Cerebellar nuclear complex (tissue), 1 donor: ENCODE measurements at places on chromosomes 13 and 19.

GRCh38 chr19:39507715-39508364 is 7.1 kb upstream of the SELENOV start:
- DNase-seq = no peak

DNA sequence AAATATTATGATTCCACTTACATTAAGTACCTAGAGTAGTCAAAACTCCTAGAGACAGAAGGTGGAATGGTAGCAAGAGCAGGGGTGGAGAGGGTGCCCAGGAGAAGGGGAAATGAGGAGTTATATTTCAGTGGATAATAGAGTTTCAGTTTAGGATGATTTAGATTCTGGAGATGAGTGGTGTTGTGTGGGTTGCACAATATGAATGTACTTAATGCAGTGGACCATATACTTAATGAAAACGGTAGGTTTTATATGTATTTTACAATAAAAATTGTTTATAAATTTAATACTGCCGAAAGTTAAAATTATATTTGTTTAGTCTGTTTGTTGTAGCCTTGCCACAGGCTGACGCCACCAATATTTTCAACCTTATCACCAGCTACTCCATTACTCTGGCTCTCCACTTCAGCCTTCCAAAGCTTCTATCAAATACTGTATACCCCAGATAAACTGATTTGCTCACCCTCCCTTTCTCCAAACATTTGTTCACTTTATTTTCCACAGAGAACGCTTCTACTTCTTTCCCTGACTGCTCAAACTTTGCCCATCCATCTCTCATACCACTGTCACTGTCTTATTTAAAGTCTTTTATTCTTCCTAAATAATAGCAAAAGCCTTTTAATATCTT is 1.4 kb upstream of the RBM26 start:
- no peak for DNase-seq

GRCh38 chr13:43652760-43653159 is 134.0 kb downstream of the ENOX1 start:
- no peak for DNase-seq

DNA sequence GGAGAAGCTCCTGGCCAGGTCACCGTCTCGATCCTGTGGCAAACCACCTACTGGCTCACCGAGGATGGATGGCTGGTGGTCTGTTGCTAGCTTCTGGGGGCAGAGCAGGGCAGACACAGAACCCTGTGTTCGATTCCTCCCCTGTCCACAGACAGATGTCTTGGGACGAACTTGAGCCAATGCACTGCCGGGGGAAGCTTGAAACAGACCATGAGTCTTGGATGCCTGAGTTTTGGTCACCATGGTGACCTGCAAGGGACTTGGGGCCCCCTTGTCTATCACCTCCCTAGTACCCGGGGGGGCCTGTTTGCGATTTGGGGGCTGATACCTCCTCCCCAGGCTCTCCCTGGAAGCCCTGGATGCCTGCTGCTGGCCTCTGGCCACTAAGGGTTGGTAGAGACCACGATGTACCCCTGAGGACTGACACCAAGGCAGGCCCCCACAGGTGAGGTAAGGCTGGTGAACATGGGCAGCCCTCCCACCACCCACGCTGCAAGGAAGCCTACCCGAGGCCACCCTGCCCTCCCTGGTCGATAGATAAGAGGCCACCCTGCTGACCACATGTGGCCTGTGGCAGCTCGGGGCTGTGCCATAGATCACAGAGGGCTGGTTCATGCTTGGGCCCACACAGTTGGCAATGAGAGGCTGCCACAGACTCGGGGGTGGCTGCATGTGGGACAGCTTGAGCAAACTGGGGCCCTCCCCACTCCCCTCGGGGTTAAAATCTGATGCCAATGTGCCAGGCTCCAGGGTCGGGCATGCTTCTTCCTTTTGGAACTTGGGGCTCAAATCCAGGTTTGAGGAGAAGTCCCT is 10.7 kb downstream of the IQCN start:
- no peak for DNase-seq

DNA sequence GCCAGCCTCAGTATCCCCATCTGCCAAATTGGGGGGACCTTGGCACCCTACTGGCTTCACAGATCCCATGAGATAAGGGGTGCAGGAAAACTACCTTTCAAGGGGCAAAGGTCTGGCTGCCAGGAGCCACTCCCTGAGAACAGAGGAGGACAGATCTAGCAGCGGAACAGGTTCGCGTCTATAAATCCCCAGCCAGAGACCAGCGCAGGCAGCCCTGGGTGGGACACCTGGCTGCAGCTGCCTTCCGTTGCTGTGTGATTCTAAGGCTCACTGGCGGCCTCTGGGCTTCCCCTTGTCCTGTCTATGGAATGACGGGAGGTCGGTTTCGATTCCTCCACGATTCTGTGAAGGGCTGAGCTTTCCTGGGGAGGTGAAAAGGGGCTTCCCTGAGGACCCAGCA is 7.3 kb downstream of the RELB start:
- no peak for DNase-seq

- no peak for DNase-seq
These were observed 9.7 kb upstream of the GPR18 start for GRCh38 chr13:99267927-99268326.

DNA sequence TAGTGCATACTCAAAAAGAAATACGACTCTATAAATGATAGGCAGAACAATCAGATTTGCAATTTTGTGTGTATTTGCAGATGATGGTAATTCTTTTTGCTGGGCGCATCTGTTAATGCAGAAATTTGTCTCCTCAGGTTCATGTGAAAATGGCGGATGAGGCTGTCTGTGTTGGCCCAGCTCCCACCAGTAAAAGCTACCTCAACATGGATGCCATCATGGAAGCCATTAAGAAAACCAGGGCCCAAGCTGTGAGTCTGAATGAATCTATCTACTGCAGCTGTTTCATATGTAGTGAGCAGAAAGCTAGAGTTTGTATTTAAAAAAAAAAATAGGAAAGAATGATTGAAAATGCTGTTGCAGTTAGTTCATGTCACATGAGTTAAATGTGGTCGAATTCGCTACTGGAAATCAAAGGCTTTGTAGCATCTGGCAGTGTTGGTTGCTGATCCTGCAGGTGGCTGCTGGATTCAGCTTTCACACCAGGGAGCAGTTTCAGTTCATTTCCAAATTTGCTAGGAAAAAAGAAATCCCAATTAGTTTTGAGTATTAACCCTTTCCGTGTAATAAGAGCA is 66.0 kb downstream of the PCCA start:
- no peak for DNase-seq

- DNase-seq = peak; percentile 5
These were observed 18.1 kb downstream of the DHRS12 start for GRCh38 chr13:51785712-51786424.

- DNase-seq = no peak
These were observed 46.4 kb downstream of the N4BP2L1 start for GRCh38 chr13:32381539-32381938.

DNA sequence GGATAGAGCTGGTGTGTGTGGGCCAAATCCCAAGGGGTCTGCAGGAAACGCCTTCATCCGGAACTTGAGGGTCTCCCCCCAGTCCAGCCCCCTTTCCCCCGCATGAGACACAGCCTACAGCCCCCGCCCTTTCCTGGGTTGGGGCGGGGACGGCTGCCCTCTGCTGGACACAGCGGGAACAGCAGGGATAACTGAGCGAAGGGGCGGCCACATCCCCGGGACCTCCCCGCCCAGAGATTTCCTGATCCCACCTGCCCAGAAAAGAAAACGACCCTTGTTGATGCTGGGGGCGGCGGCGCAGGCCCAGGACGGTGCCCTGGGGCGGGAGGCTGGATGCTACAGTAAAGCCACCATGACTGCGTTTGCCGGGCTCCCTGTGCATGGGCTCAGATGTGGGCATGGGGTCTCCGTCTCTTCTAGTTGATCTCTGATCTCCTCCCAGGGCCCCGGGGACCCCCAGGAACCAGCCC is 14.2 kb downstream of the ONECUT3 start:
- no peak for DNase-seq

DNA sequence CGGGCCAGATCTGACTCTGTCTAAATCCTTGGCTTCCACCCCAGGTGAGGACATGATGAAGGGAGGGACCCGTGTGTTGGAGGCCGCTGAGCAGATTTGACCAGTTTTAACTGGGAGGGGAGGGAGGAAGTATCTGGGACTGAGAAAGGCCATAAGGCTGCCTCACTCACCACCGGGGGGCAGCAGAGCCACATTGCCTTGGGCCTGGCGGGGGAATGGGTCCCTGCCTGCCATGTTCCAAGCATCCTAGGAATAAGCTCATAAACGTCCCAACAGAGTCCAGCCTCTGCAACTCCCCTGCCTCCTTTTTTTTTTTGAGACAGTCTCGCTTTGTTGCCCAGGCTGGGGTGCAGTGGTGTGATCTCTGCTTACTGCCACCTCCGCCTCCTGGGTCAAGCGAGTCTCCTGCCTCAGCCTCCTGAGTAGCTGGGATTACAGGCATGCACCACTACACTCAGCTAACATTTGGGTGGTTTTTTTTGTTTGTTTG is 15.5 kb downstream of the MAST3 start:
- DNase-seq = peak; percentile 42

- DNase-seq = no peak
These were observed 17.3 kb upstream of the ERCC1 start for GRCh38 chr19:45440873-45441654.

DNA sequence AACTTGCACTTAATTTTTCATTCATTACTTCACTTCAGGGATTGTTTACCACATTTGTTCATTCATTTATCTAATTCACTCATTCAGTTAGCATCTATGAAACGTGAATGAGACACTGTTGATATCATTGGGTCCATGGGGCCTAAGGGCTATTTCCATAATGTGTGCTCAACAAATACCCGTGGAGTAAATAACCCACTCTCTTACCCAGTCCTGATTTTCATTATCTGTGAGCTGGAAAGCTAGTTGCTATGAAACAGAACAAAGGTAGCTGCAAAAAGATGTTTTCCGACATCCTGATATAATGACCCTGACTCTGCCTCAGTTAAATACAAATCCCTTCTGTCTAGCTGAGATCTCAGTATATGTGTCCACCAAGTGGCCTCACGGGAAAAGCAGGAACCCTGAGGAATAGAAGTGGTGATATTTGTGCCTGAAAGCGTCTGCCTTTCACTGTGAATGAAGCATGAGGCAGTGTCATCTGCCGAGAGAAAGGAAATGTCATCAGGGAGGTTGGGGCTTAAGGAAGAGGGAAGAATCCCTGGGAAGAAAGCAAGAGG is 63.8 kb downstream of the SERTM1 start:
- DNase-seq = no peak

- DNase-seq = peak; percentile 43
These were observed 62.6 kb downstream of the KDM4B start for GRCh38 chr19:5031231-5032100.

- DNase-seq = no peak
These were observed 38.4 kb downstream of the BRD4 start for GRCh38 chr19:15293781-15294491.

GRCh38 chr13:75881109-75881775 is 245.1 kb downstream of the LMO7 start:
- no peak for DNase-seq

DNA sequence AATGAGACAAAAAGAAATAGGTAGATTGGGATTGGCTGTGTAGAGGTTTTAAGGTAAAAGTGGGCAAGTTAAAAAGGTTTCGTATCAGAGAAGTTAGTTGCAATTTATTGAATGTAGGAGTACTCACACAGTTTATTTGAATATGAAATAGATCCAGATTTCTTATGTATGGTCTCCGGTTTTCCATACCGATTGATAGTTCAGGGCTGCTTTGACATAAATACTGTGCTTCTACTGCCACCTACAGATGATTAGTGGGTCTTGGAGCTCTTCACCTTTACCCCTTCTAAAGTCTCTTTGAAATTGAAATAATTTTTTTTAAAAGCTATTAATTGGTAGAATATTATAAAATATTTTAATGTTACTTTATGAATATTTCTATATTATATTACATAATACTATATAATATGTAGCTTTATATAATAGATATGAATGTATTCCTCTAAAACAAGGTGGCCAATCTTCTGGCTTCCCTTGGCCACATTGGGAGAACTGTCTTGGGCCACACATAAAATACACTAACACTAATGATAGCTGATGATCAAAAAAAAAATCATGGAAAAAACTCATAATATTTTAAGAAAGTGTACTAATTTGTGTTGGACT is 7.7 kb upstream of the GPR18 start:
- DNase-seq = no peak

- DNase-seq = peak; percentile 85
These were observed 113.5 kb upstream of the PABPC3 start for GRCh38 chr13:24982333-24982999.

GRCh38 chr13:27549406-27549981 is 70.8 kb downstream of the LNX2 start:
- DNase-seq = no peak

GRCh38 chr19:292281-292884 is 1.2 kb upstream of the PLPP2 start:
- DNase-seq = no peak

GRCh38 chr13:57409656-57410055 is 221.9 kb upstream of the PCDH17 start:
- DNase-seq = no peak

DNA sequence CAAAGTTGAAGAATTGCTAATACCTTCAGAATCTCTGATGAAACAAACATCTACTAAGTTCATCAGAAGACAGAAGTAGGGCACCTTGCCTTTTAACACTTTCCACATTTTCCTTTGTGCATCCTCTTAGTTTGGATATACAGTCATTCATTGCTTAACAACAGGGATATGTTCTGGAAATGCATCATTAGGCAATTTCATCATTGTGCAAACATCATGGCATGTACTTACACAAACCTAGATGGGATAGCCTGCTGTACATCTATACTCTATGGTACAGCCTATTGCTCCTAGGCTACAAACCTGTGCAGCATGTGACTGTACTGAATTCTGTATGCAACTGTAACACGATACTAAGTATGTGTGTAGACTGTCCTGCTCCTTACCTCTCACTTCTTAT is 169.8 kb downstream of the SUCLA2 start:
- DNase-seq = no peak
